T-helper 17 cell (primary cell): ENCODE measurements at places on chromosomes 12 and 14.

- no peak for DNase-seq
- no peaks in the 10 kb centered on the region for H3K27me3 ChIP-seq
- peaks cover 6% of the 10 kb centered on the region for H3K36me3 ChIP-seq
- no peak overlapping the region for H3K4me3 ChIP-seq
Observed at GRCh38 chr14:31138301-31138700, 69.3 kb downstream of the HECTD1 start.

- peaks cover 2% of the 10 kb centered on the region for H3K36me3 ChIP-seq
- no peak overlapping the region for H3K27ac ChIP-seq
- H3K4me3 ChIP-seq = no peak overlapping the region
- H3K4me1 ChIP-seq = peaks cover 3% of the 10 kb centered on the region
- DNase-seq = no peak
- no peaks in the 10 kb centered on the region for H3K27me3 ChIP-seq
Observed at GRCh38 chr12:10952645-10953044, 13.6 kb upstream of the TAS2R14 start.

DNA sequence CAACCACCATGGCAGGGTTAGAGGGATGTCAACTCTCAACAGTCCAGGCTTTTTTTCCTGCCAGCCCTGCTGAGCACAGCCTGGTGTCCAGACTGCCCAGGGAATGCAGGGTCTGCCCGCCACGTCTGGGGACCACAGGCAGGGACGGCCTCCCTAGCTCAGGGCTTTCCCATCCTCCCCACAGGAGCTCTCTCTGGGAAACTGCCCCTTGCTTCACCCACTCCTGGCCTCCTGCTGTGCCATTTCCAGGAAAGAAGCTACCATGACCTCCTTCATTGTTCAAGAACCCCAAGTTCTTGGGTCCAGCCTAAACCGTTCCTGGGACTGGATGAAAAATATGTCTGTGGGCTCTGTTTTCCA, 4.8 kb downstream of the SCNN1A start:
- H3K4me1 ChIP-seq = peaks cover 19% of the 10 kb centered on the region
- H3K27ac ChIP-seq = no peak overlapping the region
- no peaks in the 10 kb centered on the region for H3K36me3 ChIP-seq
- DNase-seq = no peak

- no peaks in the 10 kb centered on the region for H3K27me3 ChIP-seq
- H3K4me3 ChIP-seq = no peak overlapping the region
- H3K27ac ChIP-seq = no peak overlapping the region
- no peaks in the 10 kb centered on the region for H3K36me3 ChIP-seq
- no peaks in the 10 kb centered on the region for H3K4me1 ChIP-seq
Observed at GRCh38 chr14:84080944-84081343, 1449.0 kb upstream of the FLRT2 start.

- no peak for DNase-seq
- no peak overlapping the region for H3K27ac ChIP-seq
- no peak overlapping the region for H3K4me3 ChIP-seq
- no peaks in the 10 kb centered on the region for H3K36me3 ChIP-seq
- no peaks in the 10 kb centered on the region for H3K4me1 ChIP-seq
- no peaks in the 10 kb centered on the region for H3K27me3 ChIP-seq
Observed at GRCh38 chr12:128121424-128121823, 145.5 kb upstream of the TMEM132C start.

DNA sequence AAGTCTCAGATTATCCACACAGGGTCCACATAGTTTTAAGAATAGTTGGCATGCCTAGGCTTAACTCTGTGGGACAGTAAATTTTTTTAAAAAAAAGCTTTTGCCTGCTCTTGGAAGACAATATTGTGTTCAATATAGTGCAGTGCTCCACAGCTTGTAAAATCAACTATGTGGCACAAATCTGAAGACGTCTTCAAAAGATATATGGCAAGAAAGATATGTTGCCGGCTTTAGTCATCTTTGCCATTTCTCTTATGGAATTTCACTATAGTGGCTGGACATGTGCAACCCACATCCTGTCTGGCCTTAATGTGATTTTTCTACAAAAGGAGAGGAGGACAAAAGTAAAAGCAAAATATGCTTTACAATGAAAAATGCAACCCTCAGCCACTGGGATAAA, 90.5 kb downstream of the MGST1 start:
- H3K27me3 ChIP-seq = no peaks in the 10 kb centered on the region
- no peaks in the 10 kb centered on the region for H3K4me1 ChIP-seq
- no peaks in the 10 kb centered on the region for H3K36me3 ChIP-seq
- H3K27ac ChIP-seq = no peak overlapping the region
- no peak overlapping the region for H3K4me3 ChIP-seq
- DNase-seq = no peak

DNA sequence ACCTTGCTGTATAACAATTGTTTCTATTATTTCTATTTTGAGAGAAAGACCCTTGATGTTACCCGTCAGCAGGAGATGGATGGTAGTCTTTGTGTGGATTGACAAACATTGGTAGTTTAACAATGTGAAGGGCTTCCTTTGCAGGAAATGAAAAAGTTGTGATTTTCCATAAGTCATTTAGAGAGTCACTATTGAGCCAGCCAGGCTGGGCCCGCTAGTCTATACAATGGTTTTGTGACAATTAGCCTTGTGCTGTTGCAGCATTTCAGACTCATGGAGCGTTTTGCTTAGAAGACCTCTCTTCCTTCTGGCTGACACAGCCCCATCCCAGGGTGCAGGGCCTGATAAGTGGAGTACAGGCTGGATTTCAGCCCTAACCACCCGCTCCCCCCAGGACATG, 18.3 kb upstream of the SLC38A2 start:
- DNase-seq = no peak
- H3K27me3 ChIP-seq = no peaks in the 10 kb centered on the region
- H3K4me1 ChIP-seq = peaks cover 7% of the 10 kb centered on the region
- no peak overlapping the region for H3K4me3 ChIP-seq
- H3K27ac ChIP-seq = no peak overlapping the region
- no peaks in the 10 kb centered on the region for H3K36me3 ChIP-seq

DNA sequence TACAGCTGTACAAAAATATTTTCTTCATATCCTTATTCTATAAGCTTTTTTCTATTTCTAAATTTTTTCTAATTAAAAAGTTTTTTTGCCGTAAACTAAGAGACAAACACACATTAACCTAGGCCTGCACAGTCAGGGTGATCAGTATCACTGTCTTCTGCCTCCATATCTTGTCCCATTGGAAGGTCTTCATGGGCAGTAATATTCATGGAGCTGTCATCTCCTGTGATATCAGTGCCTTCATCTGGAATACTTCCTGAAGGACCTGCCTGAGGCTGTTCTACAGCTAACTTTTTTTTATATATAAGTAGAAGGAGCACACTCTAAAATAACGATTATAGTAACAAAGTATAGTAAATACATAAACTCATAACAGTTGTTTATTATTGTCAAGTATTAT, 17.8 kb downstream of the USP15 start:
- H3K36me3 ChIP-seq = no peaks in the 10 kb centered on the region
- H3K4me3 ChIP-seq = no peak overlapping the region
- peaks cover 58% of the 10 kb centered on the region for H3K4me1 ChIP-seq

GRCh38 chr14:31592122-31592521, 30.9 kb downstream of the NUBPL start:
- peaks cover 3% of the 10 kb centered on the region for H3K4me1 ChIP-seq
- no peak for DNase-seq
- peaks cover 7% of the 10 kb centered on the region for H3K36me3 ChIP-seq
- no peaks in the 10 kb centered on the region for H3K27me3 ChIP-seq
- H3K27ac ChIP-seq = no peak overlapping the region
- H3K4me3 ChIP-seq = no peak overlapping the region

GRCh38 chr14:51507511-51507905, 144.2 kb upstream of the FRMD6 start:
- H3K27ac ChIP-seq = no peak overlapping the region
- H3K4me1 ChIP-seq = no peaks in the 10 kb centered on the region
- H3K27me3 ChIP-seq = peaks cover 21% of the 10 kb centered on the region
- H3K36me3 ChIP-seq = peaks cover 2% of the 10 kb centered on the region
- no peak overlapping the region for H3K4me3 ChIP-seq
- DNase-seq = no peak

DNA sequence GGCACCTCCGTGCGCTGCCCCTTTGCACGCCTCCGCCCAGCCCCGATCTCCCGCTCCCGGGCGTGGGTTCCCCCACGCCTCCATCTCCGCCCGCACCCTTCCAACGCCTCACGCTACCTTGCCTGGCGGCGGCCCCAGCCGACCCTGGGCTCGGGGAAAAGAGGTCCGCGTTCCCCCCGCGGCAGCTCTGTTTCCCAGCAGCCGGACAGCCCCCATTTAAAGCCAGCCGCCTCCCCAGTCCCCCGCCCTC, at the start of gene PRIMA1:
Gene PRIMA1, minus strand, starts transcription at position 193 of the 250 bp plus-strand sequence. CDS start 767 bp downstream, outside the sequence.
- peaks cover 4% of the 10 kb centered on the region for H3K36me3 ChIP-seq
- H3K27me3 ChIP-seq = peaks cover 87% of the 10 kb centered on the region
- DNase-seq = no peak
- no peak within 1 kb of the TSS for H3K27ac ChIP-seq
- peak within 1 kb of the TSS; percentile 49 for H3K4me3 ChIP-seq
- H3K4me1 ChIP-seq = peaks cover 3% of the 10 kb centered on the region

- no peak overlapping the region for H3K27ac ChIP-seq
- H3K27me3 ChIP-seq = no peaks in the 10 kb centered on the region
- H3K4me3 ChIP-seq = no peak overlapping the region
- no peak for DNase-seq
Observed at GRCh38 chr12:128083132-128083729, 183.7 kb upstream of the TMEM132C start.

DNA sequence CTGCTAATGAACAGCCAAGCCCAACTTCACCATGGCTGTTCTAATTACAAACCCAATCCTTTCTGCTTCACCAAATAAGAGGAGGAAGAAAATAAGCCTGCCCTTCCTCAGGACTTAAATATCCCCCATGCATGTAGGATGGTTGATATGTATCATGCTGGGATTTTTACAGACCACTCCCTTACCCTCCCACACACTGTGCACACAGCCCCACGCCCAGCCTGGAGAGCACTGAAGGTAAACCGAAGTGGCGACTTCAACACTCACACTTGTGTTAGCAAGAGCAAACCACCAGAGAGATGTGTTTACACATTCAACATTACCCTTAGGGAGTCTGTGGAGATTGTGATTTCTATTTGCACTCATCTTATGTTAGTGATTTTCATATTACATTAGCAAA, 241.2 kb downstream of the EGLN3 start:
- no peak for DNase-seq
- no peak overlapping the region for H3K27ac ChIP-seq
- no peaks in the 10 kb centered on the region for H3K4me1 ChIP-seq
- peaks cover 29% of the 10 kb centered on the region for H3K27me3 ChIP-seq
- H3K36me3 ChIP-seq = no peaks in the 10 kb centered on the region
- no peak overlapping the region for H3K4me3 ChIP-seq

DNA sequence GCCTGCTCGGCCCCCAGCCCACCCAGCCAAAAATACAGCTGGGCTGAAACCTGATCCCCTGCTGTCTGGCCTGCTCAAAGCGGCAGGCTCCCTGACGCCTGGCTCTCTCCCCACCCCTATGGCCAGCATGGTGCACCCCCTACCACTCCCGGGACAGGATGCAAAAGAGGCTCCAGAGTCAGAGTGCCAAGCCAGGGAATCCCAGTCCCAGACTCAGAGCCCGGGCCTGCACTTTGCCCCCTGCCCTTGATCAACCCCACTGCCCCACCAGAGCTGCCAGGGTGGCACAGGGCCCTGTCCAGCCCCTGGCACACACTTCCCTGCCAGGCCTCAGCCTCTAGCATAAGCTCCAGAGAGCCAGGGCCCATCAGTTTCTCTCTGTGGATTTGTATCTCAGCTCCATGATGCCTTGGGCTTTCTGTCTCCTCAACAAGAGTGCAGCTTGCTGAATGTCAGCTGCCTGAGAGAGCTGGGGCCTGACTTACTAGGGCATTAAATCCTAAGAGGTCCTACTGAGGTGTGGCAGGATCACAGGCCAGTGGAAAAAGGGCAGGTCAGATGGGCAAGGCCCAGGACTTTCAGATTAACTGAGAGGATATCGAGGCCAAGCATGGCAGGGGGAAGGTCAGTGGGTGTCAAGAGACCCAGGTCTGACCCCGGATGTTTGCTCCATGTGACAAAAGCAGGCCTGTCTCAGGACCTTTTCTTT, 13.9 kb downstream of the ACVRL1 start:
- H3K36me3 ChIP-seq = peaks cover 2% of the 10 kb centered on the region
- DNase-seq = no peak
- H3K27me3 ChIP-seq = no peaks in the 10 kb centered on the region
- H3K4me1 ChIP-seq = peaks cover 10% of the 10 kb centered on the region

DNA sequence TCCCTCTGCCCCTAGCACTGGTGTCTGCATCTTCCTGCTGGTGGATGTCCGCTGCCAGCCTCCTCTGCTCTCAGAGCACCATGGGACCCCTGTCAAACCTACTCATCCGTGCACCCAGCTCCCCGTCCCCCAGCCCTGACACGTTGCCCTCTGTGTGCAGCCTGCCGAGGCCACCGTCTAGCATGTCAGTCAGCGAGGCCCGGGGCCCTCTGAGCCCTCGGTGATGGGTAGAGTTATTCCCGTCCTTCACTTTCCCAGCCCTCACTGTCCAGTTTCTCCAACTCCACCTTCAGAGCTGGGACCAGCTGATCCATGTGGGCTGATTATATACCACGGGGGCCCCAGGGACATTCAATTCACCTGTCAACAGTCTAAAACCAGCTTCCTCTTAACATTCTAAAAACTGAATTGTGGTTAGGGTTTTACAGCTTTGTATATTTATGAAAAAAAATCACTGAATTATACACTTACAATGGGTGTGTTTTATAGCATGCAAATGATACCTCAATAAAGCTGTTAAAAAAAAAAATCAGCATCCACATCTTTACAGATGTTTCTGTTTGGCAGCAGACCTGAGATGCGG, 61.3 kb downstream of the CCDC88C start:
- peaks cover 5% of the 10 kb centered on the region for H3K36me3 ChIP-seq
- H3K4me1 ChIP-seq = peaks cover 70% of the 10 kb centered on the region
- H3K4me3 ChIP-seq = peak overlapping the region; percentile 83
- H3K27ac ChIP-seq = peak overlapping the region; percentile 99
- no peak for DNase-seq

- no peak overlapping the region for H3K4me3 ChIP-seq
- no peak overlapping the region for H3K27ac ChIP-seq
- no peak for DNase-seq
- H3K36me3 ChIP-seq = peaks cover 7% of the 10 kb centered on the region
Observed at GRCh38 chr12:13079440-13079906, 24.0 kb downstream of the GSG1 start.

DNA sequence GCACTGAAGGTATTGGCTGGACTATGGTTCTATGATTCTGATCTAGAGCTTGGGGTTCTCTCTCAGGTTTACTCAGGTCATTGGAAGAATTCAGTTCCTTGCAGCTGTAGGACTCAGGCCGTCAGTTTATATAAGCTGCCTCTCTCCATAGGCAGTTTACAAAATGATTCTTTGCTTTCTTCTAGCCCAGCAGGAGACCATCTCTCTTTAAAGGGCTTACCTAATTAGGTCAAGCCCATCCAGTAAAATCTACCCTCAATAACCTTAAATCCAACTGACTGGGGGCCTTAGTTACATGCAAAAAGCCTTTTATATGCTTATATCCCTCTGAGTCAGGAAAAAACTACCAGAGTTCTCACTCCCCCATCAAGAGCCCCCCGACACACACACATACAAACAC, 80.5 kb upstream of the GARIN6 start:
- no peaks in the 10 kb centered on the region for H3K36me3 ChIP-seq
- DNase-seq = no peak
- no peaks in the 10 kb centered on the region for H3K27me3 ChIP-seq
- no peak overlapping the region for H3K4me3 ChIP-seq
- no peaks in the 10 kb centered on the region for H3K4me1 ChIP-seq
